Neural progenitor cell (in vitro differentiated cells): ENCODE measurements at places on chromosomes 7 and 10.

- no peak for DNase-seq
These were observed 752.3 kb downstream of the SUGCT start for GRCh38 chr7:40887099-40887498.

DNA sequence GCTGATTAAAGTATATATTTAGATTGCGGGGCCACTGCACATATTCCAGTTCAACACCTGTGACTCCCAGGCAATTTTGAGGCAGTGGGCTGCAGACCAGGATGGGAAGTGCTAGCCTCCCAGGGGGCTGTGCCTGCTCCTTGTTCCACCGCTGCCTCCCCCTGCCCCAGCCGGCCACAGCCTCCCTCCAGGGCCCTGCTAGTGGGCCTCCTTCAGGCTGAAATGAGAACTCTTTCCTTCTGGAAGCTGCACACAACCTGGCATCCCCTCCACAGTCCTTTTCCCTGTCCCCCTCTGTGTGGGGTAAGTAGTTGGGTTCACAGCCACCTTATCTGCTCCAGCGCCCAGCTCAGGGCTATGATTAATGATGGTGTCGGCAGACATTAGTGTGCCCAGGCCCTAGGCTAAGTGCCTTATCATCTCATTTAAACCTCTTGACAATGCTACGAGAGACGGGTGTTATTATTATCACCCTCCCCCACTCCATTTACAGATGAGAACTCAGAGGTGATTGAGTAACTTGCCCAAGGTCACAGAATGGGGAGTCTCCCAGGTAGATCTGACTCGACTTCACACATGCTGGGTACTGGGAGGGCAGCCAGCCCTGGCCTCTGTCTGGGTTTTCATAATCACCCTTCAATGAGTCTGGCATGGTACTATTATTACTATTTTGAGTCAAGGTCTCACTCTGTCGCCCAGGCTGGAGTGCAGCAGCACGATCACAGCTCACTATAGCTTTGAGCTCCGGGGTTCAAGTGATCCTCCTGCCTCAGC lies 10.8 kb upstream of the SFRP5 start:
- DNase-seq, result no peak

- DNase-seq, result no peak
These were observed 235.1 kb upstream of the CELF2 start for GRCh38 chr10:10782603-10783002.

- DNase-seq, result no peak
These were observed 271.7 kb downstream of the ANKRD7 start for GRCh38 chr7:118496138-118496644.

DNA sequence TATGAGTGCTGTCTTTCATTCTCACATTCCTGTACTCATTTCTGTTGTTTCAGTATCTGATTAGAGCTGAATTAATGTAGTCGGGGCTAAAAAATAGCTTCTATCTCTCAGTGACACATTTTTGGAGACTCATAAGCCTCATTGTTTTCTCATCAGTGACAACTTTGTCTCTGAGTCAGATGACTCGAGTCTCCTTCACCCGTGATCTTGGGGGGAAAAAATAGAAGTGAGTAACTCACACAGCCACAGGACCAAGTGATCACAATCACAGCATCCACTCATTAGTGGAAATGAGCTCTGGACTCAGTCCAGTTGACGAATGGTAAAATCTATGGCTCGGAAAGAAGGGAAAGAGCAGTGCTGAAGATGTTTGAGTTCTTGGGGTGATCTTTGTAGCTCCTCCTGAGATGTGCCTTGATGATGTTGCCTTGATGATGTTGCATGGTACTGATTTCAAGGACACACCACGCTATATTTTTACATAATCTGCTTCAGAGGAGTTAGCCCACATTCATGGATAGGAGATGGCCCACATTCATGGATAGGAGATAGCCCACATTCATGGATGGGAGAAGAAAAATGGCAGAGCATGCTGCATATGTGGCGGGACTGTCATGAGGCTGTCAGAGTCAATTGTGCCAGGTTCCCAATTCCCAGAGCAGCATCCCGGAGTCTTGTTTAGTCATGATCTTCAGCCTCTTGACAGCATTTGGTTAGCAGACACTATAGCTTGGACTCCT lies 214.7 kb downstream of the CELF2 start:
- DNase-seq, result no peak
